MM.1S (cell line): ENCODE measurements at places on chromosomes 5 and 9.

DNA sequence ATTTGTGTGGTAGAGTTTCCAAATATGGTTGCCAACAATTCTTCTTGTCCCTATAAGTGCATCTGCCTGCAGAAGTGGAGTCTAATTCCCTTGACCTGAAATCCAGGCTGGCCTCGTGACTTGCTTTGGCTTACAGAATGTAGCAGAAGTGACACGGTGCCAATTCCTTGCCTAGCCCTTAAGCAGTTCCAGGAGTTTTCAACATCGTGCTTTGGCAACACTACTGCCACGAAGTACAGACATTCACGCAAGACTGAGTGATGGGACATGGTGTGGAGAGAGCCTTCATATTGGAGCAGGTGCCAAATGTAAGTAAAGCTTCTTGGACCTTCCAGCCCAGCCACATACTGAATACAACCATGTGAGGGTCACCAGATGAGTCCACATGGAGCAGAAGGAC is 92.9 kb upstream of the NEK6 start:
- no peak for DNase-seq

GRCh38 chr5:148973455-148973854 is 89.4 kb downstream of the SH3TC2 start:
- no peak for DNase-seq

GRCh38 chr5:172841256-172841655 is 7.2 kb downstream of the ERGIC1 start:
- DNase-seq = no peak

DNA sequence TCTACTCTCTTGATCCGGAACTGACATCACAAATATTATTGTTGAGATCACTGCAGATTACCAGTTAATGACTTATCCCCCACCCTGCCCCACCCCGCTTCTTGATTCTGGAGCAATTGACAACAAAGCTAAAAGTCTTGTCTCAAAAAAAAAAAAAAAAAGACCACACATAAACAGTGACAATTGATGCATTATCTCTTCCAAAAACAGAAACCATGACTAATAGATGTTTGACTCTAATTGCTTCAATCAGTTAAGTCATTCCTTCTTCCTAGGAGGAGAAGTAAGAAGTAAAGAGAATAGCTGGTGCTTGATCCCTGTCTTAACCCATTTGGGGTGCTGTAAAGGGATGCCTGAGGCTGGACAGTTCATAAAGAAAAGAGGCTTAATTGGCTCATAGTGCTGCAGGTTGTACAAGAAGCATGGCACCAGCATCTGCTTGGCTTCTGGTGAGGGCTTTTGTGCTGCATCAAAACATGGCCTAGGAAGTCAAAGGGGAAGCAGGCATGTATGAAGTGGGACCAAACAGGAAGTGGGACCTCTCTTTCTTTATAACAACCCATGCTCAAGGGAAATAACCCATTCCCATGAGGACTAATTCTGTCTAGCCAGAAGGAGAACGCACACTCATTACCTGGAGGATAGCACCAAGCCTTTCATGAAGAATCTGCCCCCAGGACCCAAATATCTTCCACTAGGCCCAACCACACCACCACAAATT is 158.7 kb downstream of the TMEM167A start:
- DNase-seq = no peak

- DNase-seq = no peak
Measured at GRCh38 chr9:68732405-68733020, 27.5 kb downstream of the PIP5K1B start.

DNA sequence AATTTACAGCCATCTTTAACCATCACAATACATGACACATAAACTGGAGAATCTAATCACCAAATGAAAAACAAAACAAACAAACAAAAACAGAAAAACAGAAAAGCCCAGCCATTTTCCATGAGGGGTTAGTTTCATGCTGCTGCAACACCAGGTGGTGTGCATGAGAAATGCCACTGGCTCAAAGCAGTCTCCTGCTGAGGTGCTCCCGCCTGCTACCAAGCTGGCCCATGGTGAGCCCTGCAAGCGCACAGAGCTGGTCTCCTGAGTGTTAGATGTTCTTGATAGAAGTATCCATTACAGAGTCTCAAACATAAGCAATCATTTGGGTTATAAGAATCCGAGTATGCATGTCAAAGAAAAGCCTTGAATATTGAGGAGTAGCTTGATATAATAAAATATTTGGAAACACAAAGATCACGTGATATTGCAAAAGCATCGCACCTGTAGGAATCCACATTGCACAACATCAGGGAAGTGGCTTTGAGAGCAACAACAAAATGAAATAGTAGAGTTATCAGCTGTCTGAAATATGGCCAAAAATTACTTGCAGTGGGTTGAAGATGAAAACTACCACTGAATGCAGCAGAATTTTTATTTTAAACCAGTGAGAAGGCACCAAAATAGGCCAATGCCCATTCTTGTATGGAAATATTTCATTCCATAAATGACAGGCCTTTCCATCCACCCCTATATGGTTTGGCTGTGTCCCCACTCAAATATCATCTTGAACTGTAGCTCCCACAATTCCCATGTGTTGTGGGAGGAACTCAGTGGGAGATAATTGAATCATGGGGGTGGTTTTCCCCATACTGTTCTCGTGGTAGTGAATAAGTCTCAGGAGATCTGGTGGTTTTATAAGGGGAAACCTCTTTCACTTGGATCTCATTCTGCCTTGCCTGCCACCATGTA is 194.8 kb downstream of the SYK start:
- DNase-seq = no peak

GRCh38 chr5:28344836-28345433 is 1306.5 kb upstream of the CDH9 start:
- peak; percentile 79 for DNase-seq

GRCh38 chr5:171990713-171991015 is 15.8 kb downstream of the FBXW11 start:
- DNase-seq = no peak

DNA sequence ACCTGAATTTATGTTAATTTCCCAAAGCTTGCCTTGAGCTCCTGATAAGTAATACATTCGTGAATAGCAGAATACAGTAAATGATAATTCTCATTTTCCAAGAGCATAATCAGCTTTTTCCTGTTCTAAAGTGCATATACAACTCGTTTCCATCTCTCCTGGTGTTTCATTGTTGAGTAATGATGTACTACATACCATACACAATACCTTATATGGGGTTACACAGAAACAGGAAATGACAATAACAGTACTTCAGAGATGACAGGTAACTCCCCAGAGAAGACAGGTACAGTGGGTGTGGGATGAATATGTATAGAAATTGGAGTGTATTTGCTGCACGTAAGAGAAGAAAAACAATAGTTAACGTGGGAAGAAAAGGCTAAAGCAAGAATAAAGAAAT is 287.1 kb downstream of the TENT4A start:
- DNase-seq = no peak

- no peak for DNase-seq
Measured at GRCh38 chr9:106621313-106622163, 241.4 kb upstream of the ZNF462 start.

DNA sequence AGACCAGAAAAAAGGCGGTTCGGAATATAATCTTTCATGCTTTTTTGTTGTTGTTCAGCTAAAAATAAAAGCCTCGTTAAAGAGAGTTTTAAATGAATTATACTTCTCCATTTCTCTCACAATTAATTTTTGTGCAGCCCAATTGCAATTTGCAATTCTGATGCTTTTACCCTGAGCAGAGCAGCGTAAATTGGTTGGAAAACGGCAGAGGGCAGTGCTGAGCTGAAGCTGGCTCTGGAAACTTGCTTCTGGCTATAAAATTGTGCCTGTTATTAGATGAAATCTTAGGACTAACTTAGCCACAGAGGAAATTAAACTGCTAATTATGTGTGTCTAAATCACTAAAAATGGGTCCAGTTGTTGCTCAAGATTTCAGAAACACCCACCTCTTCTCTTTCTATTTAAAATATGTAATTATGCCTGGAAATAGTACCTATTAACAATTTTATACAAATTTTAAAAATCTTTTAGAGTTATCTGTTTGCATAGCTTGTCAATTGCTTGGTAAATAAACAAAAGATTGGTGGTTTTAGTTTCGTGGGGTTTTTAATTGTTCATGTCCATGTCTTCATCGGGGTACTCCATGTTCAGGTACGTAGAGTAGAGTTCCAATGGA is 441.8 kb upstream of the TLE4 start:
- DNase-seq = peak; percentile 27

DNA sequence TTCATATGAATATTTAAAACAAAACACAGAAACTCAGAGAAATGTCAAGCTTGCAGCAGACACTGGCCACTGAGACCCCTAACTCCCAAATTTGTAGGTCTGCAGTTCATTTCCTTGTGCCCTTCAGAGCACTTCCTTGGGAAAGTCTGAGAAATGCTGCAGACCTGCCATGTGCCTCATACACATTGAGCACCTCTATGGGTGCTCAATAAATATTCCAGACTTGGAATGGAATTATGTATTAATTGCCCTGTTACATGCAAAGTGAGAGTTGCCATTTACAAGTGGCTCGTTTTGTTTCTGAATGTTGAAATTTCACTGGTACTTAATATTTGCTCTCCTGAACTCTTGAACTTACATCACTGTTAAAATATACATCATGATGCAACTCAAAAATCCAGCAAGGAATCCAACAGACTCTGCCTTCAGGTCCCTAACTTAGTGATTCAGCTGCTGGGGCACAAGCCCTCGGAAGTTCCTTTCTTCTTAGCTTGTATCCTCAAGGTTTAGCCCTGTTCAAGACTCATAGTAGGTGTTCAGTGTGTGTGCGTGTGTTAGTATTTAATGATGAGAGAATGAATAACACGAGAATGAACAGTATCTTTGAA is 90.6 kb downstream of the PTCD2 start:
- DNase-seq = no peak

- DNase-seq = no peak
Measured at GRCh38 chr5:137032929-137033328, 466.2 kb downstream of the SPOCK1 start.

DNA sequence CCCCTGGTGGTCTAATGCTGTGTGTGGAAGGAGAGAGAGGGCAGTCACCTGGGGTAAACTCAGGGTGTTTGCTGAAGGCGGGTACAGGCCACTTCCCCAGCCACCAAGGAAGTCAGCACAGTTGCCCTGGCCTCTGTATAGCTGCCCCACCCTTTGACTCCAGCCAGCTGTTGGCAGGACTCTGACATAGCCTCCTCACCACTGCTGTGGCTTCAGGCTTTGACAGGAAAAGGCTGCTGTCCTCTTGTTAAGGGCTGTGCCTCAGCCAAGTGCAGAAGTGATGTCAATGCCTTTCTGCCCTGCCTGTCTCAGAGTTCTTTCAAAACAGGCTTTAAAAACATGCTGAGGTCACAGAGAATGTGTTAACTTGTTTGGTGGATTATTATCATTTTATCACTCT is 487.2 kb upstream of the KLF4 start:
- no peak for DNase-seq

- DNase-seq = no peak
Measured at GRCh38 chr5:107964722-107965121, 294.0 kb upstream of the EFNA5 start.

DNA sequence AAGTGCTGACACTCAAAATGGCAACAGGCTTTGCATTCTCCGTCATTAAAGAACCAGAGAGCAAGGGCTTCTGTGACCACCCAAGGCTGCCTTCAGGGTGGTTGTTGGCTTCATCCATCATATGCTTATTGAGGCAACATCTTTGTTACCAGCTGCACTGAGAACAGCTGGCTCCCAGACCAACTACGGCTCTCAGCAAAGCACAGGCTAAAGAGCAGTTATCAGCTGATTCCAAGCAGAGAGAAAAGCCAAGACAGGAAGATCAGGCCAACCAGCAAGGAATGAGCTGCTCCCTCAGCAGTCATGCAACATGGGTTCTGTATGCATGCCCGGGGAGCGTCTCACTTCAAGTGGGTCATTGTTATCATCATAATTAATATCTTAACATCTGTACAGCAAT is 358.9 kb downstream of the ACTL7B start:
- no peak for DNase-seq

GRCh38 chr5:106154280-106154716 is 1516.4 kb downstream of the EFNA5 start:
- no peak for DNase-seq

GRCh38 chr5:126595486-126596083 is 566 bp upstream of the ALDH7A1 start:
- DNase-seq = no peak

GRCh38 chr5:177100714-177101121 is 14.0 kb downstream of the FGFR4 start:
- DNase-seq = no peak

- DNase-seq = no peak
Measured at GRCh38 chr5:1542781-1543180, 19.0 kb upstream of the LPCAT1 start.

GRCh38 chr5:127014573-127014972 is 15.8 kb downstream of the MARCHF3 start:
- no peak for DNase-seq

DNA sequence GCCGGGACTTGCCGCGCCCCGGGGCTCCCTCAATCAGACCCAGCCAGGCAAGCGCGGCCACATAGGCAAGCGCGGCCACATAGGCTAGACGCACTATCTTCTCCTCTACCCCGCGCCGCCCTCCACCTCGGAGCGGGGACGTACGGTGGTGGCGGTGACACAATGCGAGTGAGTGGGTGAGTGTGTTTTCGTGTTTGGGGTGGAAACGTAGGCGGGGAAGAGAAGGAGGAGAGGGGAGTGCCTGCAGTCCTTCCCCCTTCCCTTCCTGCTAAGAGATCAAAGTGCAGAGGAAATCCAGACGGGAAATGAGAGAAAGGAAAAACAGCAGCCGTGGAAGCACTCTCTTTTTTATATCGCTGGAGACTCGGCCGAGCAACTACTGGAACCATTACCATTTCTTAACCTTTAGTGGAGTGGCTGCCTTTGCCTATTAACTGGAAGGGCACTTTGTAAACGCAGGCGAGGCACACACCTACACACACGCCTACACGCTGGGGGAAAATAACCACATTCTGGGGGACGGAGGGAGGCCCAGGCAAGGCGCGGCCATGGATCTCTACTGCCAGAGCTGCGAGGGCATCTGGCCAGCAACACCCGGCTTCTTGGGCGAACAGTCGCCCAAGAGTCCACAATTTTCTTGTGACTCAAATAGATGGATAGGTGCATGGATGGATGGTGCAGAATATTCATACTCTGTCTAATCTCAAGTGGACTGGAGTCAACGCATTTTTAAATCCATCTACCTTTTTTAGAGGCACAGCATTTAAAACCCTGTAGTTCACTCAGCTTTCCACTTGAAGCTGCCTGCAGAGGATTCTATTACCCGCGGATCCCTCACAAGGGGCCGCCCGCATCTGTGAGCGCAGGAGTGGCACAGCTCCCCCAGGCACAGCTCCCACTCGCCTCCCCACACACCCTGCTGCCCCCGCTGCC is 2.1 kb downstream of the EDIL3 start:
- no peak for DNase-seq

GRCh38 chr5:3590967-3591900 is 4.4 kb upstream of the IRX1 start:
- DNase-seq = no peak

DNA sequence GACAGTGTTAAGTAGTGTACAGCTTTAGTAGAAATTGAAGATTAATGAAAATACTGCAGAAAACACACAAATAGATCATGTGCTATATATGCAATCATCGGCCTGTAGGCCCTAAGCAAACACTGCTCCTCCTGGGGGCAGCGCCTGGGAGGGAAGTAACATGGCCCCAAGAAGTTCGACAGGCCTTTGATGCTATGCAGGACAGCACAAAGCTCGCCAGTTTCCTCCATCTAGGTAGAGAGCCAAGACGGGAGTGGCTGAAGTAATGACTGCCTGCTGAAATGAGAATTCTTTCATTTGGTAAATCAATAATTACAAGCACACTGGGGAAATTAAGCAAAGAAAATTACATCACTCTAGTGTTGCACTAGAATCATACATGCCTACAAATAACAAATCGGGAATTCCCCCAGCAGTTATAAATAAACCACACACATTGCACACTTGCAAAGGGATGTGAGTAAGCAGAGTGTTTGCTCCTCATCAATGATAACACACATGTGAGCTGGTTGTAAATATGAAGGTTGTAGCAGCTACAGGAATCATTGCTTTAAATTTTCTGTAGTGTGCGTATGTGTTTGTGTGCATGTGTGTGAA is 219.9 kb upstream of the NFIL3 start:
- no peak for DNase-seq
